Stimulated activated CD8-positive, alpha-beta memory T cell treated with anti-CD3 and anti-CD28 coated beads, Interleukin-2, amount 100 ng/mL, for 48 hours (primary cell): ENCODE measurements at places on chromosomes 16 and 17.

DNA sequence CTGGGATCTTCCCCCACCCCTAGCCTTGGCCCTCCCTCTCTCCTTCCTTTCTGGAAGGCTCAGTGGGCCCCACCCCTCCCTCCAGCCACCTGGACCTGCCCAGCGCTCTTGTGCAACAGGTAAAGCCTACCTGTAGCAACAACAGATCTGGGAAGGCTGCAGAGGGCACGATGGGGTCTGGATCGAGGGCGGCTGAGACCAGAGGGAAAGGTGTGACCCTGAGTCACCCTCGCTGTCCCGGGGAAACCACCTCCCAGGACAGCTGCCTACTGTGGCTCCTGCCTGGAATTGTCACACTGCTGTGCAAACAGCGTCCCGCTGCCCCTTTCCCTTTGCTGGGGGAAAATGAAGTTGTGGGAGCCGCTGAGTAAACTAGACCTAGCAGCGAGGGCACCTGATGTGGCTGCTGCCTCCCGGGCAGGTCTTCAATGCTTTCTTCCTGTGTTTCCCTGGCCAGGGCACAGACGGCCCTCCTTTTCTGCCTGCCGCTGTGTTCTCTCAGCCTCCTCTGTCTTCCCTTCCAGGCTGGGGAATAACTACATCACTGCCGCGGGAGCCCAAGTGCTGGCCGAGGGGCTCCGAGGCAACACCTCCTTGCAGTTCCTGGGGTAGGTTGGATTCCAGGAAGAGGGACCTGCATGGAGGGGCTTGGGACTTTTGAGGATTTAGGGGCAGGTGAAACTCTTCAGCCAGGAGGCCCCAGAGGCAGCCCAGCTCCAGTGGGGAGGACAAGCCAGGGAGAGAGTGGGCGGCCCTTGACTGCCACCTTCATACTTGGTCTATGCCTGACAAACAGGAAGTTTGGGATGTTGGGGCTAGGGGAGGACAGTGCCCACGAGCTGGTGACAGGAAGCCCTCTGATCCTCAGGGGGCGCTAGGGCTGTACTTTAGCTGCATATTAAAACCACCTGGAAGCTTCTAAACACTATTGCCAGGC is 22.2 kb upstream of the CYLD start:
- DNase-seq = no peak

DNA sequence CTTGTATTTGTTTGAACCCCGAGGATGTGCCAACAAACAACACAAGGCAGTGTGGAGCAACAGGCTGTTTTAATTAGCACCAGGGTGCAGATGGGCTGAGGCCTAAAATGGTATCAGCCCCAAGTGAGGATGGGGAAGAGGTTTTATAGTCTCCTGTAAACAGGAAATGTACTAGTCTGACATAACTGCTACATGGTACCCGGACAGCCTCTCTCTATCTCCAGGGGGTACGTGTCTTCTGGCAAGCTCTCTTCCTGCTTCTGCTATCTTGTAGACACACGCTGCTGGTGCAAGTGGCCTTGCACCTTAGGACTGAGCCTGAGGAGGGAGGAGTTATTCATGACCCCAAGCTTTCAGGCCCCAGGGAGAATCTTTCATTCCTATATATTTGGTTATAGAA is 2451.0 kb downstream of the TP53TG3F start:
- DNase-seq = no peak

GRCh38 chr17:14717859-14718258 is 417.0 kb downstream of the HS3ST3B1 start:
- no peak for DNase-seq

- no peak for DNase-seq
Observed at GRCh38 chr17:79137015-79137788, 62.6 kb downstream of the ENGASE start.

DNA sequence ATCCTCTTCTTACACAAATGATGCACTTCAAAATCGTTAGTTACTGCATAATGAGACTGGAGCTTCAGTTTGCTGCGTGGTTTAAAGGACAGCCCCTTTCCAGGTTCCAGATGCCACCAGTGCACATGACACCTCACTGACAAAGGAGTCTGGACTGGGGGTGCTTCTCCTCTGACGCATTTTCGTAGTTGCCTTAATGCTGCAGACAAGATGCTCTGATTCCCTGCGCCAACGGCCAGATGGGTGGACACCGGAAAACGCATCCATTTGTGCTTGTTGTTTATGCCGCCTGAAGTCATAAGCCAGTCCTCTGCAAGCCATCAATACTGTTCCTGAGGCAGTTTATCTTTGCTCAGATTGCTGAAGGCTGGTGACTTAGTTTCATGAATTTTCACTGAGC is 16.0 kb downstream of the FBXO31 start:
- DNase-seq = no peak

GRCh38 chr17:65656390-65657250 is 95.2 kb upstream of the AXIN2 start:
- DNase-seq = peak; percentile 3

GRCh38 chr17:11506635-11507034 is 91.6 kb upstream of the DNAH9 start:
- DNase-seq = no peak
